CD4-positive, alpha-beta T cell treated with Interleukin-15 for 4 hours (primary cell): ENCODE measurements at places on chromosomes 3 and 15.

- DNase-seq: peak; percentile 21
Measured at GRCh38 chr15:90191794-90192509, 9.2 kb upstream of the SEMA4B start.

- DNase-seq: peak; percentile 55
Measured at GRCh38 chr15:62344806-62345539, 179.9 kb upstream of the C2CD4B start.

DNA sequence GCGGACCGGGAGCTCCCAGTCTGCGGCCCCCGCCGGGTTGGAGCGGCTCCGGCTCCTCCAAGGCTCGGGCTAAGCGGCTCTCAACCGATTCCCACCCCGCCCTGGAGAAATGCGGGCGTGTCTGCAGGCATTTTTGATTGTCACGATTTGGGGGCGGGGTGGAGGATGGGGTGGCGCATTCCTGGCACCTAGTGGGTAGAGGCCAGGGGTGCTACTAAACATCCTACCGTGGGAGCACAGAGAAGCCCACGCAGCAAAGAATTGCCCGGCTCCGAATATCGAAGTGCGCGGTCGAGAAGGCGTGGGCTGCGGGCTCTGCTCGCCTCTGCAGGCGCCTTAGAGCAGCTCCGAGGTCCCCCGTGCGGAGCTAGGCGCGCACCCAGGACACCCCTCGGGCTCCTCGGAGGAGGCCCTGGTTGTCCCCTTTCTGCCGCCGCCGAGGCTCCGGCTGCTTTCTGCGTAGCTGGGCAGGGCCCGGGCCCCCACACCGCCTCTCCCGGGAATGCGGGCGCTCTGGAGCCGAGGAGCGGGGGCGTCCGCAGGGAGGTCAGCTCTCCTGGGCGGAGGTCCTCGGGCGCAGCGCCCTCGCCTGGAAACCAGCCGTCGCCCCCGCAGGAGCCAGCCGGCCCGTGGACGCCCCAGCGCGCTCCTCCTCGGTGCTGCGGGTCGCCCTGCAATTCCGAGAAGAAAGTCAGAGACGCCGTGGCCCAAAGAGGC, 16.5 kb upstream of the LAMP3 start:
- peak; percentile 10 for DNase-seq

DNA sequence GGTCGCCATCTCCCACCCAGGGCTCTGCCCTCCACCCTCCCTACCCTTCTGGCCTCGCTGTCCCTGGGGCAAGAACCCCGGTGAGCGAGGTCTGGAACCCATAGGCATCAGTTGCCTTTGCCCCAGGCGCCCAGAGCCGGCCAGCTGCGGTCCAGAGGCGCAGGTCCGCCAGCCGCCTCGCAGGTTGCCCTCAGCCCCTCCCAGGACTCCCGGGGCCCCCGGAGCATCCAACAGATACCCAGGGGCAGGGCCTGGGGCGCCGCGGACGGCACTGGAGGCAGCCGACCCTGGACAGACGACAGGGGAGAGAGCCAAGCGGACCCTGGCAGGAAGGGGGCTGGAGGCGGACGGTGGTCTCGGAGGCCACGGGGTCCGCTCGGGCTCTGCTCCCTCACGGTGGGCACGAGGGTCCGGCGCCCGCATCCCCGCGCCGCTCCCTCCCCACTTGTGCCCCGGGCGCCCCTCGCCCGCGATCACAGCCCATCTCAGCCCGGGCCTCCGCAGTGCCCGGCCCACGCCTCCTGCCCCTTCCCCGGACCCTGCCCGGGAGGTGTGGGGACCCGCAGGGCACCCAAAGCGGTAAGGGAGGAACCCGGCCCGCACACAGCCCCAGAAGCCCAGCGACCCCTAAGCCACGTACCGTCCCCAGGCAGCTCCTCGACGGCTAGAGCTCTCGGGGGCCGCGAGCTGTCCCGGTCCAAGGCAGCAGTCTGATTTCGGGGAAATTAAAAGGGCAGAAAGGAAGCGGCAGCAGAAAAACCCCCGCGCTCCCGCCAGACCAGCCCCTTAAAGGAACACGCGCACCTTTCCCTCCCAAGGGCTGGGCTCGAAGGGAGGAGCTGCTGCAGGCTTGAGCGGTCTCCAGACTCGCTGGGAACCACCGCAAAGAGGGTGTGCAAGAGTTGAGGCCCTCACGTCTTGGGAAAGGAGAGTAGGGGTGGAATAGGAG, at the start of gene HAPLN3:
Gene HAPLN3, minus strand, starts transcription at position 726 of the 949 bp plus-strand sequence. CDS start 8,246 bp downstream, outside the sequence.
- DNase-seq: peak; percentile 57

DNA sequence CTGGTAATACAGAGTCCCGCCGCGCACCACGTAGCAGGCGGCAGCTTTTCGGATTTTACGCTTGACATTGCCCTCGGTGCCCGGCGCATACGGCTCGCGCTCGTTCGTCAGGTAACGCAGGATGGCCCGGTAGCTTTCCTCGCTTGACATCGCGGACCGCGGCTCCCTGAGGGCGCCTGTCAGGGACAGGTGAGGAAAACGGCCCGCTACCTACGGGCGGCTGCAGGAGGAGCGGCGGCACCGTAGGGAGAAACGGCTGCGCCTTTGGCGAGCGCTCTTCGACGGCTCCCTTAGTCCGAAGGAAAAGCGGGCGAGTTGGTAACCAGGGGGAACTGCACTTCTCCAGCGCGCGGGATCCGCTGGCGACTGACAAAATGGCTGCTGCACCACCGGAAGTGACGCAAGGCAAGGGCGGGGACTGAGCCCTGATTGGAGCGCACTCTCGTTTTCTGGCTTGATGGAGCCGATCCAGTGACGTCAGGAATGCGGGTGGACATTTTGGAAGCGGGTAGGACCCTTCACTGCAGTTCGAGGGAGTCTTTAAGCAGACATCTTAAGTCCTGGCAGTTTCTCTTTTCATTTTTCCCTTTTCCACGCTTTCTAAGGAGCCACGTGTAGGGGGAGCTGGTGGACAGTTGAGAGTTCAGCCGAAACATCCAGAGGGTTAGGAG, at the start of gene ZBTB11:
Gene ZBTB11, minus strand, starts transcription at position 368 of the 671 bp plus-strand sequence. Its CDS starts 218 bp downstream, at position 150.
- DNase-seq: peak; percentile 100

DNA sequence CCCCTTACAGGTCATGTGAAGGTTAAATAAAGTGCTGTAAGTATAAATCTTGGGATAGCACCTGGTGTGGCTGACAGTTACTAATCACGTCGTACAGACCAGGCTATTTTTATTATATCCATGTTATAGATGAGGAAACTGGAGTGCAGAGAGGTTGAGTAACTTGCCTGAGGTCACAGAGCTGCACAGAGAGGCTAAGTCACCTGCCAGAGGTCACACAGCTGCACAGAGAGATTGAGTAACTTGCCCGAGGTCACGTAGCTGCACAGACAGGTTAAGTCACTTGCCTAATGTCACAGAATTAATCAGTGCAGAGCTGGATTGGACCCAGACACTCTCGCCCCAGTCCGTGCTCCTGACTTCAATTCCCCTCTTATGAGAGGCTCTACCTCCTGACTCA, 171.5 kb downstream of the NUP210 start:
- no peak for DNase-seq

DNA sequence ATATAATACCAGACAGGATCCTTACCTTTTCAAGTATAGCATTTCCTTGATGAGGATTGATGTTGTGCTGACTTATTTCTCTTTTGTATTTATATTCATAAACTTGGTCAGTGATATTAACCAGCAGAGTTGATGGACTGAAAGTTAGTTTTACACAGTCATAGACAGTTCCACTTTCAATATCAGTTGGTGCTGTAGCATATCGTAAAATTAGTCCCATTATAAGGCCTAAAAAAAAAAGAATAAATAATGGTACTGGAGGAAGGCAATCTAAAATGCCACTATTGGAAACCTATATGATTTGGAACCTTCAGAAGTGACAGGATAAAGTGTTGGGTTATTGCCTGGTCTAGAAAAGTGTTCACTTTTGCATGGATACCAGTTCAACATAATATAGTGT, 16.3 kb downstream of the SLC9A9 start:
- no peak for DNase-seq

GRCh38 chr3:194785315-194785714, 99.6 kb downstream of the FAM43A start:
- DNase-seq: no peak

DNA sequence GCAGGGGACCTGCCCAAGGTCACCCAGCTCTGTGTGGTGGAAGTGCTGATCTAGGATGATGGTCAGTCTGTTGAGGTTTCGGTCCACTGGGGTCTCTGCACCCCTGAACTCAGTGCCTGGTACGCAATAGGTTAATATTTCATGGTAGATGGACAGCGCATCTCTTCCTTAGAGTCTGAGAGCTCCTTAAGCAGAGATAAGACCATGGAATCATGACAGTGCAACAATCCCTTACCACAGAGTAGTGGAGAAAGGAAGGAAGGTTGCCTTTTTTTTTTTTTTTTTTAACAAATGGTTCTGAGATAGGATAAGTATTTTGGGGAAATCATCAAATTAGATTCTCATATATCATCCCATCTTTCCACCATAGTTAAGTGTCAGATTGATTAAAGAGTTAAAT, 79.8 kb upstream of the SLC6A1 start:
- DNase-seq: no peak

DNA sequence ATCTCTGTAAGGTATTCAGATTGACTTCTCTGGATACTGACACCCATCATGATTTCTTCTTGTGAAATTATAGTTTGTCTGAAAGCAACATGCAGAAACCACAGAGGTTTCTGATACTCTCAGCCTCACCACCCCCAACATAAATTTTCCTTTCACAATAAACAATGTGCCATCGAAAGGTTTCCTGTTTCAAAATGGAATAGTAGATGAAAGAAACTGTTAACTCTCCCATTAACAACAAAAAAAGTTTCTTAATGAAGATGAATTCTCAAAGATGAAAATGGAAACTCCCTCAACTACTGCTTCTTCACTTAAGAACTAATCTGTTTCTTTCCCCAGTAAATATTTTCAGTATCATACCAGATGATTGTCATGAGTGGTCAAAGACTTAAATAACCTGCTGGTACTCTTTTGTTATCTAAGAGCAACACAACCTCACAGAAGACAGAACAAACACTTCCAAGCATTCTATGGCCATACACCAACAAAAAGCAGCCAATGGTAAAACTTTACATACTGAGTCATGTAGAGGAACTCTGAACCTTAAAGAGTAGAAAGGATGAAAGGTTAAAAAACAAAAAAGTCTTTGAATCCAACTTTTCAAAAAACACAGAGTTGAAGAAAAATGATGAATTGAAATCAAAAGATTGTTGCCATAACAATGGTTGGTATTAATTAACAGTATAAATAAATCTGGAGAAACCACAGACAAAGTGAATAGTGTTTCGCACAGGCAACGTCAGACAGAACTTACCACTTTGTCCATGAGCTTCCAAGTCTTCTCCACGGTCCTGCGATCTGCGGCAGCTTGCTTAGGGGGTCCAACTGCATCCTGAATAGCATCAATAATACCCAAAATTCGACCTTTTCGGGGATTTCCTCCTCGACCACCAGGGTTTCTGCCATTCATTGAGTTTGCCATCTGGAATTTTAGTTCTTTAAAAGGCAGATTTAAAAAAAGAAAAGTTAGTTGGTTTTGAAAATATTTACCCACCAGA, 1.9 kb downstream of the CBLB start:
- DNase-seq: peak; percentile 55

DNA sequence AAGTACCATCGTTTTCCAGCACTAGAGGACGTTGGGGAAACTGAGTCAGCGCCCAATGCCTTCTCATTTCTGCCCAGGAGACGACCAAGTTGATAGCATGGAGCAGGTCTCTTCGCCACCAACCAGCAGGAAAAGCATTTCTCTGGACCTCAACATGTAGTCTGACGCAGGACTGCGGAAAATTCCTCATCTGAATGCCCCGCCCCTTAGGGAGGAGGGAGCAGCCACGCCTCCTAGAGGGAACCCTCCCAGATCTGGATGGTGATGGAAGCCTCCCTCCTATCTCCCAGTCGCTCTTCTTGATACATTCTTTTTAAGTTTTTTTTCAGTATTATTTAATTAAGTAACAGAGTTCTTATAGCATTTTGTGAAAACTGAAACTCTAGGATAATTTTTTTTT, 17.4 kb upstream of the MINDY4B start:
- DNase-seq: no peak

DNA sequence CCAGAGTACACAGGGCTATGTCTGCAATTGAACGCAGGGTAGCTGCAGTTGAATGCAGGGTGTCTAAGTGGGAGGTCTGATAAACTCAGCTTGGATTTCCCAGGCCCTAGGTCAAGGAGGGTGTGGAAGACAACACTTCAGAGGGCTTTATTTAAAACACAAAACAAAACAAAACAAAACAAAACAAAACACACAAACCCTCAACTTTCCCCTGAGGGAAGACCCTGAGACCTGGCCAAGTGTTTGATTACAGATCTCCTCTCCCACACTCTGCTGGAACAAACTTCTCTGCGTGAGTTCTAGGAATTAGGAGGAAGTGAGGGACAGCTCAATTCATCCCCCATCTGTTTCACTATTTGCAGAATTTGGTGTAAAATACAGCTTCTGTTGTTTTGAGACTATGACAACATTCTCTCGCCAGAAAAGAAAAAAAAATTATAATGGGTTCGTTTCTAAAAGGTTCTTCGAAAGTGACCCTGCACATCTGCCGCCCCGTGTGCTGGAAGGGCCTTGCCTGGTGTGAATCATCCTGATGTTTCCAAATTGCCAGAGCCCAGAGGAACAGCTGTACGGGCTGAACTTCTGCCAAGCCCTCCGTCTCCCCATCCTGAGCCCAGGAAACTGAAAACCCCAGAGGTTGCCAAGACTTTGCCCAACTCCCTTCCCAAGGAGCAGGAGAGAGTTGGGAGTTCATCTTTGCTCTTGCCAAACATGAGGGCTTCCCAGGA, 73.3 kb upstream of the RAD18 start:
- DNase-seq: no peak

DNA sequence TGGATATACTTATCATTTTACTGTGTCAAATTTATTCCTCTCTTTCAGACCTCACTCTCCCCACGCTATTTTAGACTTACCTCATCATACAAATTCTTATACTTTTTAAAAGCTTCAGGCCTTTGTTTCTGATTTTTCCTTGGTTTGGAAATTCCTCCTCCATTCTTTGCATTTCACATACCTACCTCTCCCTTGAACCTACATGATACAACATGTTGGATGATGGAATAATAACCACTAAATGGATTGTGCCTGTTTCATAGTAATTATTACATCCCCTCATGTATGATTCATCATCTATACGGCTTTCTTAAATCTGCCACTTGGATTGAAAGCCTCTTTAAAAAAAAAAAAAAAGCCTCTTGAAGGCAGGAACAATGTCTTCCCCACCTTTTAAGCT, 24.6 kb downstream of the TRIP4 start:
- DNase-seq: no peak

DNA sequence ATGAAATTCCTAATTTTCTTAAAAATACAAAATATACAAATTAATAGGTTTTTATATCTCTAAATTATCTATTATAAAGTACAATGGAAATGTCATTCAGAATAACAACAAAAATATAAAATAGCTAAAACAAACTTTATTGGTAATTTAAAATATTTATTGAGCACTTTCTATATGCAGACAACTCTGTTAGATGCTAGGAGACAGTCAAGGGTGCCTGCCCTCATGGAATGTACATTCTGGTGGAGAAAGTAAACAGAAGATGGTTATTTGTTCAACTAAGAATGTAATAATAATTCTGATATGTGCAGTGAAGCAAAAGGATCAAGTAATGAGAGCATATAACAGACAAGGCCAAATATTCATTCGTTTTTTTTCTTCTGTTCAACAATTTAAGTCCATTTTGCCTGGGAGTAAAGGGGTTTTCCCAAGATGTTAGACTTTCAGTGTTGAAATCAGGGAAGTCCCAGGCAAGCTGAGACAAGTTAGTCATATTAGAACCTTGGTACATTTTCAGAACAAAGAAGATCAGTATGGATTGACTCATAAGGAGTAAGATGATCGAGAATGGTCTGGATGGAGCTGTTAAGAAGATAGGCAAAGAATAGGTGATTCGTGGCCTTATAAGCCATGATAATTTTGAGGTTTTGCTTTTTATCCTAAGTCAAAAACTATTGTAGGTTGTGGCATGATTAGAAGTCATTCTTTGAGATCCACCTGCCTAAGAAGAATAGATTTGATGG, 150.2 kb upstream of the MLF1 start:
- DNase-seq: no peak
